Neural crest cell (in vitro differentiated cells): ENCODE measurements at places on chromosomes 3 and 15. TPM values are rescaled to one million over a fixed set of nuclear protein-coding genes. Genes with fewer than 3 reads are reported as not detected.

GRCh38 chr3:184635126-184635525 lies 73.5 kb downstream of the EPHB3 start:
- H3K4me3 ChIP-seq, result no peak overlapping the region
- H3K36me3 ChIP-seq, result no peaks in the 10 kb centered on the region
- H3K4me1 ChIP-seq, result peaks cover 34% of the 10 kb centered on the region
- DNase-seq, result no peak

DNA sequence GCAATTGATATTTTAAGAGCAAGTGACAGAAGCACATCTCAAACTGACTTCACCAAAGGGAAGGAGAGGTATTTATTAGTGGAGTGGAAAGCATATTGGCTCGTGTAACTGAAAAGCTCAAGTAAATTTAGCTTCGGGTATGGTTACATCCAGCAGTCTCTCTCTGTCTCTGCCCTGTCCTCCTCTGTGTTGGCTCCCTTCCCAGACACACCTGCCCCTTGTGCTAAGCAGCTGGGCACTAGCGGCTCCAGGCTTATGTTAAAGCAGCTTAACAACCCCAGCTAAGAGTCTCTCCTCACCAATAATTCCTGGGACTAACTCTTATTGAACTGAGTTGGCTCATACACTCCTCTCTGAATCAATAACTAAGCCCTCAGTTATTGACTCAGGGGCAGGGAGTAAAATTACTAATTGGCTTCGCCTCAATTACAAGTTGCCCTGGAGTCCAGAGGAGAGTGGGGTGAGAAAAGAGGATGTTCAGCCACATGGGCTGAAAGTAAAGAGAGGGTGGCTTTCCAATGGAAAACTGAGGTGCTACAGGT lies 12.8 kb upstream of the SH3BP5 start:
- H3K27me3 ChIP-seq, result peaks cover 18% of the 10 kb centered on the region
- no peak for DNase-seq
- H3K4me1 ChIP-seq, result no peaks in the 10 kb centered on the region
- H3K27ac ChIP-seq, result no peak overlapping the region

- H3K36me3 ChIP-seq, result peaks cover 12% of the 10 kb centered on the region
- no peaks in the 10 kb centered on the region for H3K27me3 ChIP-seq
- no peak overlapping the region for H3K27ac ChIP-seq
- H3K4me1 ChIP-seq, result peaks cover 6% of the 10 kb centered on the region
These were observed 402.2 kb downstream of the EPHB1 start for GRCh38 chr3:135197246-135197645.

DNA sequence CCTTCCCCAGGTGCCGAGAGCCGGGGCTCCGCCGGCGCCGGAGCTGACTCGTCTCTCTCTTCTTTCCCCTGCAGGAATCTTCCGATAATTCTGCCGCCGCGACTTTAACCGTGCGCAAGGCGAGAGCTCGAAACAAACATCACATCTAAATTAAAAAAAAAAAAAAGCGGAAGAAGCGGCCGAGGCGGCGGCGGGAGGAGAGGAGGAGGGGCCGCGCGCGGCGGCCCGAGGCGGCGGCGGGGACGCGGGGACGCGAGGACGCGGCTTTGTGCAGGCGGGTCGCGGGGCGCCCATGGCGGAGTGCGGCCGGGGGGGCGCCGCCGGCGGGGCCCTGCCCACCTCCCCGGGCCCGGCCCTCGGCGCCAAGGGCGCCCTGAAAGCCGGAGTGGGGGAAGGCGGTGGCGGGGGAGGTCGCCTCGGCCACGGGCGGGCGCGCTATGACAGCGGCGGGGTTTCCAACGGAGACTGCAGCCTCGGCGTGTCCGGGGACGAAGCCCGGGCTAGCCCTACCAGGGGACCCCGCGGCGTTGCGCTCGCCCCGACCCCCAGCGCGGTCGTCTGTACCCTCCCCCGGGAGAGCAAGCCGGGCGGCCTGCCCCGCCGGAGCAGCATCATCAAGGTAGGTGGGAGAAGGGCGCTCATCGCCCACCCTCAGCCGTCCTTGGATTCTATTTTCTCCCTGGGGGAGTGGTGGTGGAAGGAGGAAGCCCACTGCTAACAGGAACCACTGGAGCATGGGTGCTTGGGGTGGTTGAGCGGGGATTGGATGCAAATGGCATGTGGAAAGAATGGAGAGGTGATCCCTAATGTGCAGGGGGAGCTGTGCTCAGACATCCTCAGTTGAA lies at the start of gene PLCL2:
TSS of gene PLCL2 (plus strand) at position 208 of the 845 bp plus-strand sequence. CDS start at position 293, 85 bp downstream.
- no peaks in the 10 kb centered on the region for H3K36me3 ChIP-seq
- H3K4me3 ChIP-seq, result peak within 1 kb of the TSS; percentile 95
- peaks cover 29% of the 10 kb centered on the region for H3K4me1 ChIP-seq
- peak; percentile 33 for DNase-seq

FBXW12 gene
- total RNA-seq, result 0.44 and 0.68 TPM in 2 replicates

GABRG3 gene
- total RNA-seq, result 4.5 and 5.2 TPM in 2 replicates
